ENCODE measurements at places on chromosomes 12 and 14. TPM values are rescaled to one million over a fixed set of nuclear protein-coding genes. Genes with fewer than 3 reads are reported as not detected.

GRCh38 chr14:77221241-77221871, 39.8 kb downstream of the TMEM63C start:
- no peak for DNase-seq

GRCh38 chr14:100168506-100168905, 9.1 kb upstream of the DEGS2 start:
- no peak for DNase-seq

DNA sequence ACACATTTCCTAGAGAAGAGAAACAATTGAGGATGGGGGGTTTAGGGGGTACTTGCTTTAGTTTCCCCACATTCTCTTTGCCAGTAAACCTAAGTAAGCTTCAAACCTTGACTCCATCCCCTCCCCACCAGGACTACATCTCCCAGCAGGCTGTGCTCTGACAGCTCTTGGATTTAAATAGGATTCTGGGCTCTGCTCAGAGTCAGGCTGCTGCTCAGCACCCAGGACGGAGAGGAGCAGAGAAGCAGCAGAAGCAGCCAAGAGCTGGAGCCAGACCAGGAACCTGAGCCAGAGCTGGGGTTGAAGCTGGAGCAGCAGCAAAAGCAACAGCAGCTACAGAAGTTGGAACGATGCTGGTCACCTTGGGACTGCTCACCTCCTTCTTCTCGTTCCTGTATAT, 20.6 kb downstream of the RDH12 start:
- DNase-seq = no peak

GRCh38 chr14:37695866-37696265, 100.4 kb downstream of the TTC6 start:
- no peak for DNase-seq

Gene PLCZ1
- not detected for total RNA-seq

Gene AHNAK2
- 47.2 TPM for total RNA-seq
